Stimulated activated CD8-positive, alpha-beta memory T cell treated with anti-CD3 and anti-CD28 coated beads, Interleukin-4, amount 100 ng/mL, for 1 hour (primary cell): ENCODE measurements at places on chromosomes 1 and 21.

DNA sequence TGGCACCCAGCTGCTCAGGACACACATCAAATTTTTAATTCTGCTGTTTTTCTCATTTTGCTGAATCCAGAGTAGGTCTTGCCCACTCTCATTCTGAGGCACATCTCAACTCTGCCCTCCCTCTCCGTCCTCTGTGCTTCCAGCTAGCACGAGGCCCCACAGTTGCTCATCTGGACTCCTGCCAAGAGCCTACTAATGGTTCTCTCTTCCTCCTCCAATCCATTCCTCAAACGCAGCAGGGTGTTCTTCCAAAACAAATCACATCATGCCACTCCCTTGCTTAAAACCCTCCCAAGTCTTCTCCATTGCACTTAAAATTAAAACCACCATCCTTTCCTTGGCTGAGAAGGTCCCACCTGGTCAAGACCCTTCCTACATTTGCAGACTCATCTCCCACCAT is 49.8 kb upstream of the SCAF4 start:
- DNase-seq: no peak

- DNase-seq: no peak
These were observed 346.9 kb upstream of the DAB1 start for GRCh38 chr1:57770772-57771171.

DNA sequence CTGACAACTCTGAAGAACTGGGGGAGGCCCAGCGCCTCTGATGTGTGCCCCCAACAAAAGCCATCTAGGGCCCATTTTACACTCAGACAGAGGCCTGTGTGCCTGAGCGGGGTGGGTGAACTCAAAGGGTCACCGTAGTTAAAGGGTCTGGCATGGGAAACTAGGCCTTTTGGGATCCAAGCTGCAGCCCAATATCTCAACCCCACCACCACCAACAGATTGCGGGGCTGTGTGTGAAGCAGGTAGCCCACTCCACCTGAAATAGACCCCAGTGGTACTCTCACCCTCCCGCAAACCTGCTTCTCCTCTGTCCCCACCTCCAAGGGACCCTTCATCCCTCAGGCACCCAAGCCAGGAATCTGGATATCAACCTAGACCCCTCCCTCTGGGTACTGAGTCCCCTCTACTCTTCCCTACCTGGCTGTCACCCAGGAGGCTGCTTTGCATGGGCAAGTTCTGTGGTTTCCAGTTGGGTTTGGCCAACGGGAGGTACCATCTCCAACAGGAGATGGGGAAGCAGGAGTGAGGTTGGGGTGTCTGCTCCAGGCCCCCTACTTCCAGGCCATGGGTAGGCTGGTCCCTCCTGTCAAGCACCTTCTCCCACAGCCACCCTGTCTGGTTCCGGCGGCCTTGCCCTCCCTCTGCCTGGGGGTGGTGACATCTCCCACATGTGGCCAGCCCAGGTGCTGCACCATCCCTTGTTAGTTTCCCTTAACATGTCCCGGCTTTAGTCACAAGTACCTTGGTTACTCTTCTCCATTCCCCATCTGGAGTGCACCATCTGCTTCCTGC is 35.2 kb upstream of the LRP8 start:
- DNase-seq: no peak

GRCh38 chr1:14415396-14415795 is 183.1 kb upstream of the KAZN start:
- DNase-seq: no peak

DNA sequence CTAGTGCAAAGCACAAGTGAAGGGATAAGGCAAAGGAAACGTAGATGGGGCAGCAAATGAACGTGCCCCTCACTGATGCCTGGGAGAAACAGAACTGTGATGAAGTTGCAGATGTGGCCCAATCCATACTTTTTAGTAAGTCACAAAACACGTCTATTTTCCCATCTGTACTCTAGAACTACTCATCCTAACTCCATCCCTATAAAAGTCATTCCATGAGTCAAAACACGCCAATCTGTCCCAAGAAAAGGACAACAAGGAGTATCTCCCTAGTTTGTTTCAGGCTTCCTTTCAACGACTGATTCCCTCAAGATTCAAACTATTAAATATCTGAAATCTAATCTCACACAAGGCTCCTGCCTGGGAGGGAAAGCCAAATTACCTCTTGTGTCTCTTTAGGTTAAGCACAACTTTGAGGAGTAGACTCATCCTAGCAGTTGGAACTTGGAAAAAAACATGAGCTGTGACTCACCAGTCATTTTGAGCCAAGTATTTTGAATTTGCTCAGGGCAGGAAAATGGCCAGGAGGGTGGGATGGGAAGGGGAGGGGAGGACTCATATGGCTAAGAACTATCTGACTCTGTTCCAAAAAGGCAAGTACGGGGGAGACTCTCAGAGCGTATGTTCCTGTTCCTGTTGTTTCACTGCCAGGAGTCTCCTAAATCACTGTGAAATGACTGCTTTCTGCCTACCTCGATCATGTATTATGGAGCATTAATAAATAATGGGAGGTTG is 214.5 kb upstream of the CAMK1G start:
- DNase-seq: no peak

- no peak for DNase-seq
These were observed 26.2 kb upstream of the CYYR1 start for GRCh38 chr21:26599261-26599660.

DNA sequence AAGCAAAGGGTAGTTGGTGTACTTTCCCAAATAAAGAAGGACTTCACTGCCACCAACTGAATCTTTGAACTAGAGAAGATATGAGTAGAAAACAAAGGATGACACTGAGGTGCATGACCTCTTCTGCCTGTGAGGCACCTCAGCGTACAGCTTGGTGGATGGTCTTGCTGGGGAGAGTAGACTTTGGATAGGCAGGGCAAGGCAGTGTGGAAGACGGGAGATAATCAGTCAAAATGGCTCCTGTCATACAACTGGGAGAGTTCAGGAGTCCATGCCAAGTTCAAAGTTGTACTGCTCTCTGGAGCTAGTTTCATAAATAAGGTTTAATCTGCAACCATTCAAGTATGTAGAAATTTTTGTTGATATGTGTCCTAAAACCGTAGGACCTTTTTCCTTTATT is 143.4 kb downstream of the BARHL2 start:
- DNase-seq: no peak

- no peak for DNase-seq
These were observed 32.4 kb upstream of the ZNF124 start for GRCh38 chr1:247204177-247204647.
